ENCODE measurements at places on chromosomes 12 and 14.

- DNase-seq: no peak
Observed at GRCh38 chr14:39423793-39424192, 8.4 kb downstream of the FBXO33 start.

- no peak for DNase-seq
Observed at GRCh38 chr14:22407033-22407432, 182.0 kb downstream of the DAD1 start.

DNA sequence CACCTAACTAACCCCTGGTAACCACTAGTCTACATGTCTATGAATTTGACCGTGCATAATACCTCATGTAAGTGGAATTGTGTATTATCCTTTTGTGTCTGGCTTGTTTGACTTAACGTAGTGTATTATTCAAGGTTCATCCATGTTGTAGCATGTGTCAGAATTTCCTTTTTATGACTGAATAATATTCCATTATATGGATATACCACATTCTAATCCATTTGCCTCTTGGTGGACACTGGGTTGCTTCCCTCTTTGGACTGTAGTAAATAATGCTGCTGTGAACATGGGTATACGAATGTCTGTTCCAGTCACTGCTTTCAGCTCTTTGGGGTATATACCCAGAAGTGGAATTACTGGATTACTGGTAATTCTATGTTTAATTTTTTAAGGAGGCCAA, 3.3 kb downstream of the SNRPF start:
- DNase-seq: no peak

- DNase-seq: no peak
Observed at GRCh38 chr14:62102349-62102725, 340.1 kb downstream of the SNAPC1 start.

DNA sequence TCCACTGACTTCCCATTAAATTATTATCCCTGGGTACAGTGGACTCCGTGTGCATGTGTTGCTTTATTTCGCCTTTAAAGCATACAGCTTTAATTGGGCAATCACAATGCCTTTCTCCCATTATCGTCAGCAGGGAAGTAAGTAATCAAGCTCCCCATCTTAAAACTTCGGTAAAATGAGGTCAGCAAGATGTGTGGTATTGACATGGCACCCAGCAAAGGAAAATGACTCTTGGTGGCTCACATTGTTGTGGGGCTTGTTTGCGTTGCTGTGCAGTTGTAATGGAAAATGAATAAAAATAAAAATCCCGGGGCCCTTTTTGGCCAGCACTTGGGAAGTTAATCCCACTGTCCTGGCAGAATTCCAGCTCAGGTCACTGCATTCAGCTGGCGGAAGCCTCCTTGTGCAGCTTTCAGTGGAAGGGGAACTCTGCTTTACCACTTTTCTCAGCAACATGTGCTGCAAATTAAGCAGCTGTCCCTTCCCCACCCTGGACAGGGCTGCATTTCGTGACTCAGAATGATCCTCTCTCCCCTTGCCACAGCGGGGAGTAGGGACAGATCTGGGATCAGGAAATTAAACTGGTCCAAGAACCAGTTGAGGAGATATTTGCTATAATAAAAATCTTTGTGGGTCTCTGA, 13.9 kb upstream of the ATP2A2 start:
- no peak for DNase-seq

DNA sequence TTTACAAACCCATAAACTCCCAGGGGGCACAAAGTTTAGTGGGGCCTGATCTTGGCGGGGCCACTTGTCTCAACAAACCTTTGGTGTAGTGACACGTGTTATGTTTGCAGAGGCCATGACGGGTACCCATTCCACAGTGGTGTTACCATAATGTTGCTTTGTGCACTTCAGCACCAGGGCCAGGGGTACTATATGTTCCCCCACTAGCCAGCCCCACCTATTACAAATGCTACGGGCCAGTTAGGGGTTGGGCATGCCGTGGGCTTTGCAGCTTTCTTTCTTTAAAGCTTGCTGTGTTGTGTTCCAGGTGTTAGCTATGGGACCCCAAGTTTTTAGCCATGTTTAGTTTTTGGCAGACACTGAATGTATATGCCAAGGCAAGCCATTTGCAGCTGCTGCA, 30.8 kb upstream of the G2E3 start:
- DNase-seq: no peak

GRCh38 chr14:22305607-22306006, 283.4 kb downstream of the DAD1 start:
- no peak for DNase-seq

GRCh38 chr12:25979563-25979962, 21.1 kb downstream of the RASSF8 start:
- no peak for DNase-seq

DNA sequence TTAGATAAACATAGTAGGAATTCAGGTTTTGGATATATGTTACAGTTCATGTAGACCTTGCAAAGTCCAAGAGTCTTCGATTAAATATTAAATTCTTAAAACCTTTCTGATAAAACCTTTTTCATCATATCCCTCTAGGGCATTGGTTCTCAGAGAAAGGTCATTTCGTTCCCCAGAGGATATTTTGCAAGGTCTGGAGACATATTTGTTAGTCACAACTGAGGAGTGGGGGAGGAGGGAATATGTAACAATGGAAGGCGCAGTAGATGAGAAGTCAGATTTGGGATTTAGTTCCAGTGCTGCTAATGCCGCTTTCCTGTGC, 5.3 kb downstream of the TMEM253 start:
- DNase-seq: no peak

- no peak for DNase-seq
Observed at GRCh38 chr12:90037740-90038139, 329.1 kb upstream of the ATP2B1 start.

DNA sequence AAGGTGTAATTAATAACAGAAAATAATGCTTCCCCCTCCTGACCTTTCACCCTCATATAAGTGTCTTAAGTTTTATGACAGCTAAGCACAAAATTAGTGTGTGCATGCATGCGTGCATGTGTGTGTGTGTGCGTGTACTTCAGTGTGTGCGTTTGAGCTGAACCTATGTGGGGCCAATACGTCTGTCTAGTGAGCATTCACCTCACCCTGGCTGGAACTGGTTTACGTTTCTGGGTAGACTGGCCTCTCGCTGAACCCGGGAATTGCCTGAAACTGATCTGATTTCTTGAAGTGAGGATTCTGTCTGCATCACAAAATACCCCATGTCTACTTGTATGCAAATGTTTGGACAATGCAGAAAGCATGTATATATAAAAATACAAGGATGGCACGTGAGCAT, 68.2 kb upstream of the TBX3 start:
- DNase-seq: no peak

- no peak for DNase-seq
Observed at GRCh38 chr14:101476916-101477553, 84.3 kb upstream of the DIO3 start.

GRCh38 chr14:37819155-37820015, 224.0 kb downstream of the TTC6 start:
- no peak for DNase-seq

- DNase-seq: no peak
Observed at GRCh38 chr14:55707365-55707804, 127.4 kb downstream of the KTN1 start.

DNA sequence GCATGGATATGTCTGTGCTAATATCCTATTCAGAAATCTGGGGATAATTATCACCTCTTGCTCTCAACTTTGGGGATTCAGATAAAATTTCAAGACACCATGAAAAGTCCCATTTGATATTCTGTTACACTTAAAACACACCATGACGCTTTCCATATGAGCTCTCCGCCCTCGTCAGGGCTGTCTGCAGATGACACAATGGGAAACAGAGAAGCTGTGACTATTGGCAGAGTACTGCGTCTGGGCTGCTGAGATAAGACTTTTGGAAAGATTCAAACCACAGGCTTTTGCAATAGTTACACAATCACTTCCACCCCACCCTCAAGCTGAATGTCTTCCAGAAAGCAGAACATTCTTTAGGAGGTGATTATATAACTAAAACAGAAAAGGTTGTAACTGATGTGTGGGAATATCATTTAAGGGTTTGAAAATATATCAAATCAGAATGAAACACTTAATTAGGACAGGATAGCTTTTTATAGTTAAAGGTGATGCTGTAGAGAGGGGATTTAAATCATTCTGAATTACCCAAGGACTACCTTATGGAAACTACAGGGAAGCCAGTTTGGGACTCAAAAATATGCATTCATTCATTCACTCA, 75.3 kb upstream of the TMPO start:
- DNase-seq: no peak

GRCh38 chr12:80707126-80707829, at the start of gene MYF6:
TSS of gene MYF6 (plus strand) at chr12:80707634. CDS start at chr12:80707720, 86 bp downstream.
- DNase-seq: no peak

DNA sequence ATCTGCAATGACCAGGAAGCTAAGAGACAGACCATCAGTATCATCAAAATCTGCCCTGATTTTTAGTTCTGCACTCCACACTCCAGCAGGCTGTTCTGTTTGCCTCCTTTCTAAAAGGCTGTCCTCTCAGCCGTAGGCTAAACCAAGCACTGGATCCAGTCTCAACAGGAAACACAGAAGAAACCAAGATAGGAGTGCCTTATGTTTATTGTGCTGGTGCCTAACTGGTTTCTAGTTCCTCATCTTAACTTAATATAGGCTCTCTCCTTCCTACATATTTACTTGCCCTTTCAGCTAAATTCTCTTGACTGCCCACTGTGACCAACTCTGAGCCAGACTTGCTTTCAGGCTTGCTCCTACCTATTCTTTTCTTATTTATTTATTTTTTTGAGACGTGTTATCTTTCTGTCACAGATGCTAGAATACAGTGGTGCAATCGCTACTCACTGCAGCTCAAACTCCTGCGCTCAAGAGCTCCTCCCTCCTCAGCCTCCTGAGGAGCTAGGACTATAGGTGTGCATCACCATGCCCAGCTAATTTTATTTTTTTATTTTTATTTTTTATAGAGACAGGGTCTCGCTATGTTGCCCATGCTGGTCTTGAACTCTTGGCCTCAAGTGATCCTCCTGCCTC, 30.8 kb downstream of the GALNT4 start:
- DNase-seq: no peak

GRCh38 chr12:113479216-113479589, 7.5 kb upstream of the LHX5 start:
- no peak for DNase-seq

DNA sequence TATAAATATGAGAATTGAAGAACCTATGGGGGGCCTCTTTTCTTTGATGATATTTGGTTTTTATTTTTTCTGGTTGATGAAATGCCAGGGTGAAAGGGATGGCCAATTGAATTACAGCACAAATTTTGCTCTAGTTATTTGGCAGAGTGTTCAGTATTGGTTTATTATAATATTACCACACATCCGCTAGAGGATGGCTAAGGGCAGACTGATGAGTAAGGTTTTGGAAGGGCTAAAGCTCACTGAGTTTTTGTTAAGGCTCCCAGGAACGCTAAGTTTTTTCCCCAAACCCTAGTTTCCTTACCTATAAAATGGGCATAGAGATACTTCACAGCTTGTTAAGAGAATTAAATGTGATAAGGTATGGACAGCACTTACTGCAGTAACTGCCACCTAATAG, 34.3 kb upstream of the LRRC10 start:
- DNase-seq: no peak

- DNase-seq: no peak
Observed at GRCh38 chr14:67984274-67984673, 164.7 kb downstream of the RAD51B start.

GRCh38 chr14:51107801-51108200, 12.9 kb upstream of the TRIM9 start:
- DNase-seq: no peak

GRCh38 chr12:108643941-108644810, 10.5 kb upstream of the SELPLG start:
- no peak for DNase-seq

DNA sequence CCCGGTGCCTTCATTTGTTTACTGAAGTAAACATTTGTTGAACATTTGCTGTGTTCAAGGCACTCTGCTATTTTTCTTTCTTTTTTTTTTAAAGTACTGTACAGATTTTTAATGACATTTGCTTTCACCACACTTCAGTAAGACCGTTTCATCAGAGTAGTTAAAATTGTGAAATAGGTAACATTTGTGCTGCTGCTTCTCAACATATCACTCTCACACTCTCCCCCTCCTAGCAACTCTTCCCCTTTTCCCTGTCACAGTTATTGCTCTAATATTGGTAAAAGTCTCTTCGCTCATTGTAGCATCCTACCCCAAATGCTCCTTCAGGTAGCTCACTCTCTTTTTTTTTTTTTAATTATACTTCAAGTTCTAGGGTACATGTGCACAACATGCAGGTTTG, 49.6 kb downstream of the SRGAP1 start:
- DNase-seq: no peak

DNA sequence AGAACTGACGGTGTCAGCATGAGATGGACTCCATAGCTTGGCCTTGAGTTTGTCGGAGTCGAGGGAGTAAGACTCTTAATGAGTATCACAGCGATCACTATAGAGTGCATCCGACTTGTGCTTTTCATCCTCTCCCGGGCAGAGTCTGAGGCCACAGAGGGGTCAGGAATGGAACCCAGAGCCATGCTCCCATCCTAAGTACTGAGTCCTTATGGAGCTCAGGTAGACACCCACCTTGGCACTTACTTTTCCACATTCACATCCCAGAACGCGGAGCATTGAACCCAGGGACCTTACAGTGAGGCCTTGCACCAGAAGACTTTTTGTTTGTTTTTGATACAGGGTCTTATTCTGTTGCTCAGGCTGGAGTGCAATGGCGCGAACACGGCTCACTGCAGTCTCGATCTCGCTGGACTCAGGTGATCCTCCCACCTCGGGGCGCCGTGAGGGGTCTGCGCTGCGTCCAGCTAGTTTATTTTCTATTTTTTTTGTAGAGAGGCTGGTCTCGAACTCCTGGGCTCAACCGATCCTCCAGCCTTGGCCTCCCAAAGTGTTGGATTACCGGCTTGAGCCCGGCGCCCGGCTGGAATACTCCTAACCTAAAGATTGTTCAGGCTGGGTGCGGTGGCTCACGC, 719 bp upstream of the SRSF9 start:
- DNase-seq: no peak

DNA sequence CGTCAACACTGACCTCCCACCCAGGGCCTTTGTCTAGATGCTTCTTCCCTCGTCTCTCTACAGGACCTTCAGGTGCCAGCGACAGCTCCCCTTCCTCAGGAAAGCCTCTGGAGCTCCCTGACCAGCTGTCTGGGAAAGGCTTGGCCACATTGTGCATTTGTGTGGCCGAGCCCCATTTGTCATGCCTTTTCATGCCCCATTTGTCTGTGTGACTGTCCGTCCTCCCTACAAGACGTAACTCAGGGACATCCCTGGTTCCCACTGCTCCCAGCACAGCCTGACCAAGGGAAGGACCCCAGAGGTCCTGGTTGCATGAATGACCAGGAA, 23.8 kb downstream of the ZFYVE21 start:
- no peak for DNase-seq

DNA sequence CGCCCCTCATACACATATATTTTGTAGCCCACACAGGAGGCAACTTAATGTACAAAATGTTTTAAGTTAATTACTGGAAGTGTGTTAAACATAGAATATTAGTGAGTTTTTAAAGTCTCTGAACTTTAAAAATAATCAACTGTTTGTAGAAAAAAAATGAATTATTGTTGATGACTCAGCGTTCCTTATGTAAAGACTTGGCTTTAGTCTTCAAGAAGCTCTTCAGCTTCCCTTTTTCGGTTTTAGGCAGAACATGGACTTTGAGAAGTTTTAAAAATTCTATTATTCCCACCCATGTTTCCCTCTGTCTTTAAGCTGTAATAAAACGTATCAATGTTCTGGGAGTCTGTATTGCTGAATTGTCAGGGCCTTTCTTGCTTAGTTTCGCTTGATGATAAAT, 269.5 kb downstream of the FBXL14 start:
- no peak for DNase-seq

Data from activated T-helper 1 cell treated with anti-CD3 and anti-CD28 coated beads, Interleukin-2, amount 50 U/mL, for 16 hours (primary cell).